Fibroblast of skin of left biceps (primary cell): ENCODE measurements at places on chromosomes 16 and 17.

DNA sequence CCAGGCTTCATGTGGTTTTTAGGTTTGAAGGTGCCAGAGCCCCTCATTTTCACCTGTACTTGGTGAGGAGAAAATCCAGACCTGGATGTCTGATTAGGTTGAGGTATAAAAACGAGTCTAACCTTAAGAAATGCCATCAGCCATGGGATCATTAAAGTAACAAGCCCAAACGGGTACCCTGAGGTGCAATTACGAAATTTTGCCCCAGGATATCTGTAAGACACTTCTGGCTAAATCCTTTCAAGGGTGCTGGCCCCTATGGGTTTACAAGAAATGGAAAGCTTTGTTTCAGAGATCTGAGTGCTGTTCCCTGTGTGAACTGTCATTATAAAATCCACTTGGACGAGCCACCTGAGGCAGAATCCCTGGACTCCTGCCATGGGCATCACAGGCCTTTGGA lies 19.8 kb downstream of the ADAT1 start:
- no peak for DNase-seq

GRCh38 chr16:85524630-85525419 lies 88.3 kb upstream of the GSE1 start:
- DNase-seq, result no peak

GRCh38 chr17:75508931-75509361 lies 6.4 kb downstream of the CASKIN2 start:
- no peak for DNase-seq

GRCh38 chr16:19884611-19885450 lies at the start of gene GPRC5B:
Gene GPRC5B (minus strand): TSS chr16:19884848. CDS start chr16:19872845, 12,003 bp downstream.
- DNase-seq, result no peak

GRCh38 chr16:66608241-66609138 lies 4.0 kb downstream of the CMTM3 start:
- DNase-seq, result peak; percentile 69
